ENCODE measurements at places on chromosomes 7 and 10.

GRCh38 chr7:150401861-150402631 is 22.9 kb downstream of the ZNF775 start:
- DNase-seq = no peak

- no peak for DNase-seq
Measured at GRCh38 chr10:96136810-96137209, 6.7 kb downstream of the ZNF518A start.

DNA sequence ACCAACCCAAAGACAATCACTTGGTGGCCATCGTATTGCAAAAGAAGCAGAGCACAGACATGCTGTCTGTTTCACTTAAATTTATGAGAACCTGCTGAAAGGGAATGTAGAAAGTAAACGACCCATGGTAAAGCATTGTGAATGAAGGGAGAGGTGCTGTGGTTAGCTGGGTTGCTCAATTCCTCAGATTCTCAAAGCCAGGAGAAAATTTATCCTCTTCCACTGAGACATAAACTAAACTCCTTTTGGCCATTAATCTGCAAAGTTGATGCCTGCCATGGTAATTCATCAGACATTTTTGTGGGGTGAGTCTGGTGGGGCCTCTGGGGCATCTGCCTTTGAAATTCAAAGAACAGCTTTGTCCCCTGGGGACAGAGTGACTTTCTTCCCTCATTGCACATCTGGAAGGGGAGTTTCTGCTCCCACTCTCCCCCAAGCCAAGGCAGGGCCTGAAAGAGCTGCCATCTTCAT is 951.0 kb downstream of the LRMDA start:
- DNase-seq = no peak

DNA sequence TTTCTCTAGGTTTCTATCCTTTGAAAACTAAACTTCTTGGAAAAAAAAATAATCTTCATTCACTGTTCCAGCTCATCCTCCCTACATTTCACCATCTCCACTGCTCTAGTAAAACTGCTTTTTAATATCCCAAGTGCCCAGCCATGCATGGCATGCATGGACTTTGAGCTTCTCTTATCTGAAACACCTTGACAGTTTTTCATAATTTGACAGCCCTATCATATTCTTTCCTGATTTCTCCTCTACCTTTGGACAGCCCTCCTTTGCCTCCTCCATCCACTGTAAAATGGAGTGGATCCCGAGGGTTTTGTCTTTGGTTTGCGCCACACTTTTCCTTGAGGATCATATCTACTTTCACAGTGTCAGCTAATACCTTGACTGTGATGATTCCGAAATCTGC is 212.8 kb downstream of the ANK3 start:
- DNase-seq = no peak

GRCh38 chr7:84274029-84274638 is 79.5 kb upstream of the SEMA3A start:
- peak; percentile 14 for DNase-seq

- DNase-seq = no peak
Measured at GRCh38 chr10:71402005-71402404, 5.3 kb downstream of the CDH23 start.

DNA sequence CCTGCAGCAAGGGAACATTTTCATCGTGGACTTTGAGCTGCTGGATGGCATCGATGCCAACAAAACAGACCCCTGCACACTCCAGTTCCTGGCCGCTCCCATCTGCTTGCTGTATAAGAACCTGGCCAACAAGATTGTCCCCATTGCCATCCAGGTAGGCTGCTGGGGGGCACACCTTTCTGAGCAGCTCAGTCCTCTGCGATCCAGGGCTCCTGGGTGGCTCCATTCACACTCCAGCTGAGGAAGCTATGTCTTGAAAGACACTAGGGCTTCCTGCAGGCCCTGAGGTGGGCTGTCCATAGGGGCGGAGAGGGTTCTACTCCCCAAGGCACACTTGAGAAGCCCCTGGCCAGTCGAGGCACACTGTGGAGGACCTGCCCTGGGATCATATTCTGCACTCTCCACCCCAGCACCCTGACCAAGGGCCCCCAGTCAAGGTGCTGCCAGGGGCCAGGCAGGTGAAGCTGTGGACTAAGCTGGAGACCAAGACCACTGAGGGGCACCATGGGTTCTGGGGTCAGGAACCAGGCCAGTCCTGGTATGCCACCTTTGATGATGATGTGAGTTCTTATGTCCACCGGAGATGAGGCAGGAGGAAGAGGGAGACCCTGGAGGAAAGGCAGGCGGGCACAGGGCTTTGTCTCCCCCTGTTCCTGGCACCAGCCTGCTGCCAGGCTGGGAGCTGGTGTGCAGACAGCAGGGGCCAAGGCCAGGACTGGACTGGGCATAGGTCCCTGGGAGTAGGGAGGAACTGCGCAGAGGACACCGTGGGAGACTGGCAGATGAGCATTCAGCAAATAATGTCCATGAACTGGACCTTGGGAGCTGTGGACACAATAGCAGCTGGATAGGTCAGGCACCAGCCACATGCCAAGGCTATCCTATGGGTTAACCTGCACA is 54.8 kb downstream of the ALOX5 start:
- no peak for DNase-seq

- no peak for DNase-seq
Measured at GRCh38 chr10:18968159-18968558, 80.4 kb upstream of the MALRD1 start.

GRCh38 chr10:20885678-20886077 is 11.4 kb downstream of the NEBL start:
- DNase-seq = no peak

GRCh38 chr7:142891490-142892082 is 6.0 kb upstream of the TRPV6 start:
- no peak for DNase-seq

- no peak for DNase-seq
Measured at GRCh38 chr10:11707624-11708350, 34.4 kb upstream of the ECHDC3 start.
